Stimulated activated CD4-positive, alpha-beta T cell treated with anti-CD3 and anti-CD28 coated beads, Interleukin-15, amount 100 ng/mL, for 24 hours (primary cell): ENCODE measurements at places on chromosomes 4 and X.

DNA sequence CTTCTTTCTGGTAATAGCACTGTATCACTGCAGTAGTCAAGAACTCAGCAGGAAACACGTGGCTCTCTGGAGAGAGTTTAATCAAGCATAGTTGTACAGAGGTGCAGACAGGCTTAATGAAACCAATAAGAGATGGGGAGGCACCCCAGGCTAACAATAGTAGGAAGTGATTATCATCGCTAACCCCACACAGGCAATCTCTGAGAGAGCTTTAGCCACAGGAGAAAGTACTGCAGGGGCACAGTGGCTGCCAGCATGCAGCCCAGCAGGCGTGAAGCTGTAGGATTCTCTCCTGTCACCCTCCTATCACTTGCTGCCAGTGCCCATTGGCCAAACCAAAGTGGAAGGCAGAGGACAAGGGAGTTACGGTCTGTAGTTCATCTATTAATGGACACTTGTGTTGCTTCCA lies 450.0 kb upstream of the RASGEF1B start:
- DNase-seq, result no peak

DNA sequence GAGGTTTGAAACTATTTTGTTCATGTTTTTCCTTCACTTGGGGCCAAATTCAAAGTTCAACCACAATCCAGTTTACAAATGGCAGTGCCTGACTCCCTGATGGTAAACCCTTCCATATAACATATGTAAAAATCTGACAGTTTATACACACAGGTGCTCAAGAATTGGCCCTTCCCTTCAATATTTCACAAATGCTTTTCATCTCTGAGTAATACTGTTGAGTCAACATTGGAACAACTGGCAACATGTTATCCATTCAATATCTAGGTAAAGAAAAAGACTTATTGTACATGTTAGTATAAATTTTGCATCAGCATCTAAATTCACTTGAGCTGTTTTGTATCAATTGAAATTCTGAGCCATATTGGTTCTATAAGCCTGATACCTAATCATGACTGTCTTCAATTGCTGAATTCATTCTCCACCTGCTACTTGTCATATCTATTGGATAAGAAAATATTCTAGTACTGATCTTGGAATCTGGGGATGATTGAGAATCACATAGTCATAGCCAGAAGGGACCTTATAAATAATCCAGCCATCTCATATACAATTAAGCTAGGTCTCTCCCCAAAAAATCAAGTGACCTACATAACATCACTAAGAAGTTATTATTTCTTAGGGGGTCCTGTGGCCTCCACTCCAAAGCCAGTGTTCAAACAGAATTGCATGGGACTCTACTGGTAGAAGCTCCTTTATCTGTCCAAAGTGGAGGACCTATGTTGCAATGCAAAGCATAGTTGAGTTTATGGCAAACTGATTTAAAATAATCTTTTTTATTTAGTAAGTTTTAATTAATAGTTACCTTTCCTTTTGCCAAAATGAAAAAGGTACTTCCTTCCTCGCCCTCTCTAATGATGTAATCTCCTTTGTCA lies 61.9 kb downstream of the PRKG2 start:
- no peak for DNase-seq

GRCh38 chrX:83916525-83916924 lies 55.6 kb downstream of the CYLC1 start:
- DNase-seq, result no peak

DNA sequence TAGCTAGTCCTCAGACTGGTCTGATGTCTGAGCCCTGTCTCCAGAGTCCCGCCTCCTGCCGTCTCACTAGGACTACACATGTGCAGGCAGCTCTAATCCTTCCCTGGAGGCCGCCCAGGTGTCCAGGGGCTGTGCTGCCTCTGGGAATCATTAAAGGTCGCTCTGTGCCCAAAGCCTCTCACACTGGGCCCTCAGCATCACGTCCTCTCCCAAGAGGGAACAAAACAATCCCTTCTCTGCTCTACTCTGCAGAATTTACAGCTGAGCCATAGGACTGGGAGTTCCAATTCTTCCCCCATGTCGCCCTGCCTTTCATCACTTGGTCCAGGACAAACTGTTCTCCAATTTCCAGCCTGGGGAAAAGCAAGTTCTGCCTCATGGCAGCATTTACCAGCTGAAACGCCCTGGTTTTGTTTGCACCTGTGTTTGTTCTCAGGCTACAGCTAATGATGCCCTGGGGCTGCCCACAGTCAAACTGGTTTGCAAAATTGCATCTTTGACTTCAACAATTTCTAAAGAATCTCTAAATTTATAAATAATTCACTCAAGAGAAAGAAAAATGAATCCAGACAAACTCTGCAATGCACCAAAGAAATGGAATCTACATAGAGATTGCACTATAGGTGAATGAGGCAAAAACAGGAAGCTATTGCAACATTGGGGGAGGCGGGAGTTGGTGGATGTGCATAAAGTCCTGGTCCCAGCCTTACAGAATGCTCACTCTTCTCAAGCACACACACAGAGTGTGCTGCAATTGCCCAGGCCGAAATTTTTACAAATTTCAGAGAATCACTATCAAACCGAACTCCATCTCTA lies 7.2 kb upstream of the MRFAP1 start:
- no peak for DNase-seq

DNA sequence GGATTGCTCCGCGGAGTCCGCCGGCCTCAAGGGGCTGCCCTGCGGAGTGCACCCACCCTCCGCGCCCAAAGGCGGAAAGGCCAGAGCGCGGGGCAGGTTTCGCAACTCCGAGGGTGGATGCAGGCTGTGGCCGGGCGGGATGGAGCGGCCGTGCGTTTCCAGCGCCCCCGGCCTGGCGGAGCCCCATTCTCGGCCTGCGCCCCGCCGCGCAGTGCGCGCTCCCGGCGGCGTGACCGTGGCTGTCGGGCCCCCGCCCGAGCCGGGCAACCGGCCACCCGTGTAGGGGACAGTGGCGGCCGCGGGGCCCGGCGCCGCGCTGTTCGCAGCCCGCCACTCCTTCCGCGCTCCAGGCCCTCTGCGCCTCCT lies 331 bp downstream of the SETD7 start:
- no peak for DNase-seq

DNA sequence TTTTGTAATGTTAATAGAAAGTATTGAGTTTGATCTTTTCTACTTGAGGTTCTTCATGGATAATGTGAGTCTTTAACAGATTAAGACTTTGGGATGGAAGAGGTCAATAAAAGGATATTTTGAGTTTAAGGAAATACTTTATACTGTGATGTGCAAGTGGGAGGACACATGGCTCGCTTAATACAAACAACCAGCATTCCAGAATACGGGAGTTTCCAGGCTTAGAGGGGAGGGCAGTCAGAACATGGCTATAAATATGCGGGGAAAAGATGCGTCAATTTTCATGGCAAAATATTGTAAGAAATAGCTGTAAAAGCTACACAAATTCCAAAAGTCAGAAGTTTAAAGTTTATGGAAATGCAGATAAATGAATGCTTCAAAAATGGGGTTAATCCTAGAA lies 192.3 kb downstream of the AASDH start:
- no peak for DNase-seq

DNA sequence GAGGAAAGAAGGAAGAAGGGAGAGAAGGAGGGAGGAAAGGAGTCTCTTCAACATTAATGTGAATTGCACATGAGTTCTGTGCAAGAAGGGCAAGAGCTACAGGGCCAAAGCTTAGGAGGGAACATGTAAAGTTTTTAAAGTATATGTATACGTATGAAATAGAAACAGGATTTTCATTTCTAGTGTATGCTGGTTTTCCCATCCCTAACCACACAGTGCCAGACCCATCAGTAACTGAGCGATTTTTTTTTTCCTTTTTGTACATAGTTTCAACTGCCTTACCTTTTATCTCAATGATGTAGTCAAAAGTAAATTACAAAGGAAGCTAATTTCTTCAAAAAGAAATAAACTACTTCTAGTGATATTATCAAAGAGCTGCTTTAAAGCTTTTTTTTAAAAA lies 157.6 kb downstream of the SH3KBP1 start:
- no peak for DNase-seq

DNA sequence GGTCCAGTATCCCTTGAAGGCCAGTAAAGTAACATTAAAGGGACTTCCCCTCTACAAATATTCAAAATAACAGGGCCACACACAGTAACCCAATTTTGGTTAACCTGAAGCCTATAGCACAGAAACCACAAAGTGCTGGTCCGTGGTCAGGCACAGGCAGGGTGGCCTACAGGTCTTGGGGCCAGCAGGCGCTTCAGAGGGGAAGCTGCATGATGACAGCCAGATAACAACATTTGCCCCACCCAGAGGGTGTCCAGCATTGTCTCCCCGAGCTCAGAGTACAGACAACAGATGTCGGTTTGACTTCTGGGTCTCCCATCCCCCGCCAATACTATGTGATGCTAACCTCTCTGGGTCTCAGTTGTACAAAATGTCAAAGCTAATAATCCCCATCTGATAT lies 51.1 kb downstream of the SH3KBP1 start:
- DNase-seq, result no peak

DNA sequence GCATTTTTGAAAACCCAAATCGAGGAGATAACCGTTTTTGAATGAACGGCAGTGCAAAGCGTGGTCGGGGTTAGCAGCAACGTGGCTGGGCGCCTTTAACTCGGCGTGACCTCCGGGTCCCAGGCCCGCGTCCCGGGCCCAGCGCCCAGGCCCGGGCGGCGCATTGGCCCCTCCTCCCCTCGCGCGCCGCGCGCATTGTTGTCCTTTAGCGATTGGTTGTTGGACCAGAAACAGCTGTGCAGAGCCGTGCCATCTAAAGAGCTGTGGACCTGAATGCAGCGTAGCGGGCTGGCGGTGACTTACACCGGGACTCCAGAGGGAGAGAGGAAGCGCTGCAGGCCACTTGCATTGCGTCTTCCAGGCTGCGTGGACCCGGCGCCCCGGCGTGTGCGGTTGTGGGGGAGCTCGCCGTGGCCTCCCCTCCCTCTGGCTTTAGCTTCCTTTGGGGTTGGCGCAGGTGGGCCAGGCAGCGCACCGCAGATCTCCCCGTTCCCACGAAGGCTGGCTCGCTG lies at the start of gene STOX2:
Gene STOX2 (plus strand): TSS at position 227 of the 512 bp plus-strand sequence. CDS start 1,484 bp downstream, outside the sequence.
- DNase-seq, result peak; percentile 51

DNA sequence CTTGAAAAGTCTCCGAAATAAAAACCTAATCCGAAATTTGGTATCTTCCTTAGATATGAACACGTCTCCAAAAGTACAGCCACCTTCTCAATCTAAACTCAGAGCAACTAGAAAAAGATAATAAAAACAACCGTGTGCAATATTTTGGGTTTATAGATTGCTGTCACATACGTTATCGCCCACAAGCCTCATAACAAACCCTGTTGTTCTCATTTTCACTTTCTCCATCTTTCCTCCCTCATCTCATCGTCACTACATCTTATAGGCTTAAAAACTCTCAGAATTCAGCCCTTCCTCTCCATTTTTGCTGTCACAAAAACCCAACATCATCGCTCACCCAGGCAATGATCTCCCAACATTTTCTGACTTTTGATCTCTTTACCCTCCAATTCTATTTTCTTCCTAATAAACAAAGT lies 448 bp upstream of the SCFD2 start:
- DNase-seq, result no peak

- DNase-seq, result no peak
Observed at GRCh38 chrX:30005813-30006212, 209.6 kb upstream of the MAGEB2 start.

GRCh38 chrX:66191563-66191962 lies 27.5 kb downstream of the HEPH start:
- no peak for DNase-seq

GRCh38 chr4:67549123-67549522 lies 3.8 kb upstream of the CENPC start:
- no peak for DNase-seq

DNA sequence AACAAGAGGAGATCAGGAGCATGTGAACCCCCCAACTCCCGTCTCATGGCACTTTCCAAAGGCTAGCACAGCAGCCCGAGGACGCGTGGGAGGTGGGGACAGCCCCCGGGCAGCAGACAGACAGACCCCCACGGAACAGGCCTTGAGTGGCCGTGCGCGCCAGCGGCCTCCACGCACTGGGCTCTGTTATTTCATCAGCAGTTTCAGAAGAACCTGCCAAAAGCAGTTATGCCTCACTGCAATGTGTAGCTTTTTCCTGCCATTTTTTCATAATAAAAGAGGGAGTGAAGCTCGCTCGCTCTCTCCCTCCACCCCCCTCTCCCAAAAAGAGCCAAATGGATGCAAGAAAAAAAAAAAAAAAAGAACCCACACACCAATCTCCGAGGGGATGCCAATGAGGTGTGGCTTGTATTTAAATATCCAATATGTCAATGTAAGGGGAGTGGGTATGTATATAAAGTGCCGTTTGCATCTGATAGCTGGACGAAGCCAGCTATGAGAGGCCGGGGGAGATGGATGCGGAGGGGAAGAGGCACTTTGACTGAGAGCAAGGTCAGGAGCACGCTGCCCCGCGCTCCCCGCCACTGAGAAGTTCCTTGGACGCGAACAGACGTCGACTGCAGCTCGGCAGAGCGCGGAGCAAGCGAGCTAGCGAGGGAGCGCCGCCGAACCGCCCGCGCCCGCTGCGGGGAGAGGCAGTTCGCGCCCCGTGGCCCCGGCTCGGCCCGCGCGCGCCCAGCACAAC lies at the start of gene FGF16:
Gene FGF16 (plus strand): TSS at position 482 of the 745 bp plus-strand sequence. CDS start 286 bp downstream, outside the sequence.
- DNase-seq, result peak; percentile 38

DNA sequence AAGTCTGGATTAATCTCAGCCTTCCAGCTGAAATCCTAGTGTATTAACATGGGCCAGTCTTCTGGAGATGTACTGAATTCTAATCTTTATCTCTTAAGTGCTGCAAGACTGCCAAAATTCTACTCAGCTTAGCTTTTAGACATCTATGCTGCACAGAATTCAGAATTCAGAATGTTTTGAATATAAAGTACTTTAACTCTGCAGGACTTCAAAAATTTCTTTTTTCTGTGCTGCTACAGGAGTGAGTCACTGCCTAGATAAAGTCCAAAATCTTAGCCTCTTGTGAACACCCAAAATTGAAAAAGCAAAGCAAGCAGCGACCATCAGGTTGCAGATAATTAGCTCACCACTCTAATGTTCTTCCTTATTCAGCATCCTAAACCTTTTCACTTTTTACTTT lies 1092.6 kb upstream of the PCDH10 start:
- DNase-seq, result no peak

- no peak for DNase-seq
Observed at GRCh38 chr4:25076625-25077398, 46.1 kb upstream of the LGI2 start.

DNA sequence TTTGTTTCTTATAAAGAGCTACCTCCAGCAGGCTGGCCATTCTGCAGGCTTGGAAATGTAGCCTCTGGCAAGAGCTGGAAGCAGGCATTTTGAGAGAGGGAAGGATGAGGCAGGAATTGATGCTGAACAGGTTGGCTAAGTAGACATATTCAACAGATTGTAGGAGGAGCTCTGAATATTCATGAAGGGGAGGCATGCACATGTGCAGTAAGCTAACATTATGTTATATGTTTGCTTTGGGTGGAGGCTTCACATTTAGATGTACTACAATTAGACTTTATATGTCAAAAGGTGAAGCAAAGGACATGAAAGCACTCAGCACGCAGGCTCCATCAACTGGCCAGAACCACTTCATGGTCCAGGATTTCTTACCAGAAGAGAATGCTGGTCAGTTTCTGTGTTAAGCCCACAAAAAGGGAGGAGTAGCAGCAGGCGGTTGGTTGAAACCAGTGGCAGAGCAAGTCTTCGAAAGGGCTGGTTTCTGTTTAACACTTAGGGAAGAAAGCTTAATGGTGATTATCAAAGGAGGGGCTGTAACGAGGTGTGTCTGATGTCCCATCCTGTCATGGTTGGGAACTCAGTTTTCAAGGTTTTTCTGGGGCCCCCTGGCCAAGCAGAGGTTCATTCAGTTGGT lies 54.8 kb downstream of the FGFBP1 start:
- DNase-seq, result no peak

GRCh38 chr4:117814277-117815246 lies 219.7 kb upstream of the NDST3 start:
- no peak for DNase-seq
